Activated CD4-positive, CD25-positive, alpha-beta regulatory T cell treated with anti-CD3 and anti-CD28 coated beads, Interleukin-2, amount 50 U/mL, for 16 hours (primary cell): ENCODE measurements at places on chromosomes 4 and X.
A peak's percentile ranks its signal among the peaks of the same experiment; 100 is the strongest.

DNA sequence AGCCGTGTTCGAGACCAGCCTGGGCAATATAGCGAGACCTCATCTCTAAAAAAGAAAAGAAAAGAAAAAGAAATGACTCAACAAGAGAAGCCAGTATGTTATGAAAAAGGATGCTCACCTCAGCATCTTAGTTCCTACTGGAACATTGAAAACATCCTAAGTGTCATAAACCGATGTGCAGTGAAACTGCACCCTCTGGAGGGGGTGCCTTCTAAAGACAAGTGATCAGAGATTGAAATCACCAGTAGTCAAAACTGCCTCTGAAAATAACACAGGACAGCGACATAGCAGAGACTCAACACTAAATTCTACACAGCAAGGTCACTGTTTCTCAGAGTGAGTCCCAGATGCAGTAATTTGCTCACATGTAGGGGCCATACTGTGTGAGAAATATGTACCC lies 28.0 kb upstream of the ATP6AP2 start:
- no peak for DNase-seq

DNA sequence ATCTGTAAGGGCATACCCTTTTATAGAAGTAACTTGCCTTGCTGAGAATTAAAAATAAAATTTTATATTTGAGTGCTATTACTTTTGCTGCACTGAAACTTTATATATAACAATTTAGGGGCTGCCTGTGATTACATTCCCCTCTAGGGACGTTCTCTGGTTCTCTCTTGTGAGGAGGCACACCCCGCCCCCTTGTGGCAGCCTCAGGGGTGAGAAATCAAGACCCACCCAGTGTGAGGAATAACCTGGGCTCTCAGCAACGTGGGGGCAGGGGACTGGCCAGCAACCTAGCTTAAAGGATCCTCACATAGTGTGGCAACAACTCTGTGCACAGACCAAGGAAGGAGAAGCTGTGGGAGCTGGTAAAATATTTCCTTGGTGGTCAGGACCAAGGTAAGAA lies 43.7 kb downstream of the MAGEA9 start:
- no peak for DNase-seq

- no peak for DNase-seq
These were observed 13.9 kb downstream of the PPP2R2C start for GRCh38 chr4:6458528-6458927.

GRCh38 chr4:104722467-104722866 lies 227.8 kb upstream of the CXXC4 start:
- no peak for DNase-seq

GRCh38 chr4:94253036-94253435 lies 45.4 kb downstream of the SMARCAD1 start:
- DNase-seq, result no peak

DNA sequence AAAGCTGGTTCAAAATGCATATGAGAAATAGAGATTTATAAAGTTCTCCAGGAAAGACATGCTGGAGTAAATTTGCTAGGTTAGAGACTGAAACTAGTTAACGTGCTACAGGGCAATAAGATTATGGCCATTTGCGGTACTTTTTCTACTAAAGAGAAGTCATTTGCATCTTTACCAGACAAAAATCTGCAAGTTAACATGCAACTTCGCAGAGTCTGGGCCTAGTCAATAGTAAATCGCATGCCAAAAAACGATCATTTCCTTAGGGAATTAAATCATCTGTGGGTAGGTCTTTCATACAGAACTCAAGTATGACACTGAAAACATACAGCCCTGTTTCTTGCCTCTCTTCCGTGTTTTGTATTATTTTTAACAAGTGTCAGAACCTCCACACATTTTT lies 32.8 kb upstream of the REST start:
- no peak for DNase-seq

DNA sequence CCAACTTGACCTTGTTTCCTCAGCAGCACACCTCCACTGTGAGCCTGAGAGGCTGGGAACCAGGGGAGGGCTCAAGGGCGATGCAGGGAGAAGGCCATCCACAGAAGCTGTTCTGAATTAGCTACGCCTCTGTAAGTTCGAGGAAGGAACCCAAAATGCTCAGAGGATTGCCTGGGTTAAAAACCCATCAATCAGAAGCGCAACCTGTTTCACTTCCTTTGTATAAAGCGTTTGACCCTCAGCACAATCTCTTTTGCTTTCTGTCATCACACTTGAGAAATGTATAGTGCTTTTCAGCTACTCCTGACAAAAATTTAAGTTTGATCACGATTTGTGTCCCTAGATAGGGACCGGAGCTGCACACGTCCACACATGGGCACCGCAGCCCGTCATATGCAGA lies 48.0 kb upstream of the MAP3K15 start:
- no peak for DNase-seq

DNA sequence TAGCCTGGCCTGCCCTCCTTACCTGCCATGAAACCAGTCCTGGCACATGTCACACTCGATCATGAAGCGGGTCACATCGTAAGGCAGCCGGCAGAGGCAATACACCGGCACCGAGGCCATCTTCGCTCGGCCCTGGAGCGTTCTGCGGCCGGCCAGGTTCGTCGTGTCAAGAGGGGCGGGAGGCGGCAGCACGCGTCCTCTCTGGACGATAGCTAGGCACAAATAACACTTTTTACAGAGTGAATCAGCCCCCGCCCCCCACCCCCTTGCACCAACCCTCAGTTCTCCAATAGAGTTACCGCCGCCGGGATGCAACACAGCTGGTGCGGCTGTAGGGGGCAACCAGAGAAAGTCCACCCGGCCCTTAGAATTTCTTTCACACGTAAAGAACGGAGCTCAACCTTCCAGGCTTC lies 1.7 kb downstream of the PHF8 start:
- peak; percentile 1 for DNase-seq

DNA sequence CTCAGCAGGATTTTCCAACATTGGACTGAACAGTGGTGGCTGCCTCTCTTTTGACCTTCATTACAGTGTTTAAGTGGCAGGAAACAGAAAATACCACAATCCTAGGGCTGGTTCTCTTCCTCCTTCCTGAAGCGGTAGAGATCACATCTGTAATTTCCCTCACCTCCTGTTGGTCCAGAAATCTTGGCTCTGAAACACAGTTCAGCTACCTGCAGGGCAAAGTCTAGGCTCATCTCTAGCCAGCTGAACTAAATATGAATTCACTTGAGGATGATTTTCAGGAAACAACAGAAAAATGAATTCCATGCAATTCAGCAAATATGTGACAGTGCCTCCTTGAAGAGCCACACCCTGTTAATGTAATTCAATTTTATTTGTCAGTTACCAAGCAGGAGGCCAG lies 531.9 kb downstream of the INPP4B start:
- no peak for DNase-seq

DNA sequence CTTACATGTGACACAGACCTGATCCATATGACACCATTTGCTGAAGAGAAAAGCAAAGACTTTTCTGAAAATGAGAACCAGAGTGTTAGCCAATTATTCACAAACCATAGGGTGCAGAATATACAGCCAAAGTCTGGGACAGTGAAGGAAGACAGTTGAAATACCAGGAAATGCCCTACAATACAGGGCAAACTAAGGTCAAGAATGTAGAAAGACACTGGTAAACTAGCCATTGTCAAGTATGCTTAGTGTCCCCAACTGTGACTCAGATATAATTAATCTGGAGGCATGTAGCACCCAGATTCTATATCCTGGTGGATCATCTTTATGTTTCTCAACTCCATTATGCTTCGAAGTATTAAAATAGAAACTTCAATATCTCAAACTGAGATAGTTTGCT lies 200.9 kb upstream of the FSTL5 start:
- DNase-seq, result no peak

- no peak for DNase-seq
These were observed 61.4 kb downstream of the TNIP2 start for GRCh38 chr4:2694691-2695090.

GRCh38 chr4:11051181-11051580 lies 366.6 kb upstream of the CLNK start:
- no peak for DNase-seq

- DNase-seq, result no peak
These were observed 107.0 kb downstream of the NDST3 start for GRCh38 chr4:118141240-118141639.

GRCh38 chr4:17797808-17798207 lies 12.7 kb downstream of the DCAF16 start:
- no peak for DNase-seq

GRCh38 chrX:106707771-106708454 lies 18.6 kb upstream of the RNF128 start:
- no peak for DNase-seq

DNA sequence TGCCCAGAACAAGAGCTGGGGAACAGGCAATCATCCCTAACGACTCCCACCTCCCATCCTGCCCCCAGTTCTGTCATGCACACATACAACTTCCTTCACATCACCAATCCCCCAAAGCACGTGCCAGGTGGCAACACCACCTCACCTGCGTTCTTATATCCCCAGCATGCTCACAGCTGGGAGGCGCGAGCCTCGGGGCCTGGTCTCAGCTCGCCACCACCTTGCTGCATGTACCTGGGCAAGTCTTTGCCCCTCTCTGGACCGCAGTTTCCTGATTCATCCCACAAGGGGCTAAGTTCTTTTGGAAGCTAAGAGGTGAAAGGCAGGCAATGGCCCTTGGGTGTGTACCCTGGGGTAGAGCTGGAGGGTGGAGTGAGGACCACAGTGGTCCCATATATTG lies 119.2 kb upstream of the PJA1 start:
- DNase-seq, result no peak

GRCh38 chr4:142663828-142664227 lies 182.3 kb downstream of the INPP4B start:
- no peak for DNase-seq

DNA sequence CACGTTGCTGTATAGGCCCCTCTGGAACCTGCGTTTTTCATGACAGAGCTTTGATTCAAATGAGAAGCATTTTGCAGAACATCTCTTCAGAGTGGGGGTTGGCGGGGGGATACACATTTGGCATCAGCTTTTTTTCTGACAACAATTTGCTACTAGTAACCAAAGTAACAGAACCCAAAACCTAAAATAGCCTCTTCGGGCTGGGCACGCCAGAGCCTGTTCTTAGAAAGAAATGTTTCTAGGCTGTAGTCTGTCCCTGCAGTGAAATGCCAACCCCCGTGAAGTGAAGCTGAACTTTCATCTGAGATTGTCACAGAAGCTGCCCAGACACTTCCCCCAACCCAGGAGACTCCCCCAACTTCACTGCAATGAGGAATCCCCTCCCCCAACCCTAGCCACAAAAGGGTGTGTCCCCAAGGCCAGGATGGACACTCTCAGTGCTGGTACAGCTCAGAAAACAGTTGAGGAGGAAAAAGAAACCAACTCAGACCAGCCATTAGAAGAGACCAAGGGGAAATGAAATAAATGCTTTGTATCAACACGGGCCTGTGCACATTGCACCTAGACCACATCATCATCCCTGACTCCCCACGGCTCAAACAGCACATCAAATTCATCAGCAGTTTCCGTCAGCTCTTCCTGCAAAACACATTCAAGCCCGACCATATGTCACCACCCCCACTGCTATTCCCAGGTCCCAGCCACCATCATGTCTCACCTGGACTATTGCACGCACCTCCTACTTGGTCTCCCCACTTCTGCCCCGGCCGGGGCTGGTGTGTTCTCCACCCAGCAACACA lies 8.4 kb upstream of the MAN2B2 start:
- DNase-seq, result no peak

DNA sequence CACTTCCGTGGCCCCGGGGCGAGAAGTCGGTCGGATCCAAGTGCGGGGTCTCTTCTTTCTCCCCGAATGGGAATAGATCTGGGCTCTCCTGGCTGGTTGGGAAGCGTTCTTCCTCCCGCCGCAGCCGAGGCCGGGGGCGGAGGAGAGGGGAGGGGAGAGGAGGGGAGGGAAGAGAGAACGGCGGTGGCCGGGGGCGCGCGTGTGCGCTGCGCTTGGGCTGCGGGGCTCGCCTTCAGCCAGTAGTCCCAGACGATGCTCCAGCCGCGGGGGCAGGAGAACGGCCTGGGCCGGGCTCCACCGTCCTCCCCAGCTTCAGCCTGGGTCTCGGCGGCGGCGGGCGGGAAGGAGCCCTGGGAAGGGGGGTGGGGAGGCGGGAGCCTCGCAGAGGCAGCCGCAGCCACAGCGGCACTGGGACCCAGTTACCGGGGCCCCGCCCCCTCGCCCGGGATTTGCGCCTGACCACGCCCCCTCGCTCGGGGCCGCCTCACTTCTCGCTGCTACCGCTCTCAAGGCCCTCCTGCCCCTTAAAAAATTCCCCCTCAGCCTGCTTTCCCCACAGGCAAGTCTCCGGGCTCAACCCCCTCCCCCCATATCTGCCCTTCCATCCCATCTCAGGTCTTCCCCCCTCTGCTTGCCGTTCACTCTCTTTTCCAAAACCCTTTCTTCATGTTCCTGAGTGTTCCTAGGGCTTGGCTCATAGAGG lies at the start of gene FGD1:
Gene FGD1, minus strand, starts transcription at position 421 of the 703 bp plus-strand sequence. CDS start 802 bp downstream, outside the sequence.
- DNase-seq, result no peak

- DNase-seq, result no peak
These were observed 92.4 kb downstream of the CXCL13 start for GRCh38 chr4:77697860-77698590.

DNA sequence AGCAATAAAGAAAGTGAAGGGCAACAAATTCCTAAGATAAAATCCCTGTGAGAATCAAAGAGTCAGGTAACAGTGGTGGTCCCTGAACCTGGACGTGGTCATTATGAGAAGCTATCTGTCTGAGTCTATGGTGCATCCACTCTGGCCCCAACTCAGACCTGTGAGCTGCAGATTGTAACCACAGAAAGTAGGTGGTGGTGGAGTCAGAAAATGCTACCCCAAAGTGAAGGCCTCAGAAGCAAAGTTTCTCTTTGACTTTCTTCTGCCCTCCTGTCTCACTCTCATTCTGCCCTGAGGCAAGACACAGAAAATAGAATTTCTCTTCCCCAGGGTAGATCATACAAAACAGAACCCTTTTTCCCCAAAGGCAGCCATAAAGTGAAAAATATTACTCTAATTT lies 84.1 kb upstream of the NEIL3 start:
- no peak for DNase-seq

DNA sequence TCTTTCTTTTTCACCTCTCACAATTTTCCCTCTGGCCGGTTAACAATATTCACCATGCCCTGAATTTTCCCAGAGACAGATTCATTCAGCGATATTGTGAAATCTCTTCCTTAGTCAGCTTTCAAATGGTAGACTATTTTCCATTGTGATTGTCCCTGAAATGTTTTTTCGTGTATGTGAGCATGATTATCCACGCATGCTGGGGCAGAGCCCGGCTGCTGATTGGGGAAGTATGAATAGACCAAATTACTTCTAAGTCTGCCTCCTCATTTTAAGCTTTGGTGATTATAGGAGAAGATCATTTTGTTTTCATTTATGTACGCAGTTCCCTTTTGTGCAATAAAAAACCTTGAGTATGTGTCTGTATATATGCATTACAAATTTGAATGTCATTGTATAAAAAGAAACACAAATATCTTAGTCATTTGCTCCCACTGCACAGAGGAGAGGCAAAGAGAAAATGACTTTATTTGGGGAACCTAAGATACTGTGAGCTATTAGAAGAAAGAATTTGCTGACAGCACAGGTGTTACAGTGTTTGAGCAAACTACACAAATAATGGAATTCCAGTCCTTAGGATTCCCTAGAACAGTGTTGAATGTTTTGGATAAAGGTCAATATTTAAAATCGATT lies 11.3 kb downstream of the DTHD1 start:
- DNase-seq, result no peak

GRCh38 chr4:56374956-56375355 lies 12.3 kb downstream of the AASDH start:
- DNase-seq, result no peak
